HL-60 (cell line): ENCODE measurements at places on chromosomes 5 and 9.

DNA sequence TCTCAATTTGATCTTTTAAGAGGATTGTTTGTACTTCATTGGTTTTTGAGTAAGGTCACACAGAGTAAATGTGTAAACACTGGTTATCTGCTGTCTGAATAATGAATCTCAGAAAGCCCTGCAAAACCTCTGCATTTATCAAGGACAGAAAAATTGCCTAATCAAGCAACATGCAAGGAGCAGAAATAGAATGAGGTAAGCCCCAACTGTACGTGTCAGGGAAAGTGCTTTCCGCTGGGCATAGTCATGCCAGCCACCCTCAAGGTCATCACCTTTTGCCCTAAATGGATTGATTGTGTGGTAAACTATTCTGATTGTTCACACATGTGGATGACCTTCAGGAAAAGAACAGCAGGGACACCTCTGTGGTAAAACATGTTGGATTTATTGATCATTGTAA is 376.9 kb upstream of the KCNN2 start:
- no peak for DNase-seq

DNA sequence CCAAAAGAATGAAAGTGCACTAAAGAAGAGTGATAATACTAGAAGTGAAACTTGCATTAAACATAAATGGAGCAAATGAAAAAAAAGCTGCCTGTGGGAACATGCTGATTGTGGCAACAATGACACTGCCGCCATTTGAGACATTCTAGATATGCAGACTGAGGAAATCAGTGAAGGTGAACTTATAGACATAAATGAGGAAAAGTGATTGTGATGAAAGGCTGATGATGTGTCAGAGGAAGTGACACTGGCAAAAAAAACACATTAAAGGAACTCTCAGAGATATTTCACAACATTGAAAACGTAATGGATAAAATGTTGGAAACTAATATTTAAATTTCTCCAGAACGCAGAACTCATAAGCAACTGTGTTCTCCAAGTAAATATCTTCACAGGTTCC is 1.2 kb downstream of the ERCC8 start:
- no peak for DNase-seq

DNA sequence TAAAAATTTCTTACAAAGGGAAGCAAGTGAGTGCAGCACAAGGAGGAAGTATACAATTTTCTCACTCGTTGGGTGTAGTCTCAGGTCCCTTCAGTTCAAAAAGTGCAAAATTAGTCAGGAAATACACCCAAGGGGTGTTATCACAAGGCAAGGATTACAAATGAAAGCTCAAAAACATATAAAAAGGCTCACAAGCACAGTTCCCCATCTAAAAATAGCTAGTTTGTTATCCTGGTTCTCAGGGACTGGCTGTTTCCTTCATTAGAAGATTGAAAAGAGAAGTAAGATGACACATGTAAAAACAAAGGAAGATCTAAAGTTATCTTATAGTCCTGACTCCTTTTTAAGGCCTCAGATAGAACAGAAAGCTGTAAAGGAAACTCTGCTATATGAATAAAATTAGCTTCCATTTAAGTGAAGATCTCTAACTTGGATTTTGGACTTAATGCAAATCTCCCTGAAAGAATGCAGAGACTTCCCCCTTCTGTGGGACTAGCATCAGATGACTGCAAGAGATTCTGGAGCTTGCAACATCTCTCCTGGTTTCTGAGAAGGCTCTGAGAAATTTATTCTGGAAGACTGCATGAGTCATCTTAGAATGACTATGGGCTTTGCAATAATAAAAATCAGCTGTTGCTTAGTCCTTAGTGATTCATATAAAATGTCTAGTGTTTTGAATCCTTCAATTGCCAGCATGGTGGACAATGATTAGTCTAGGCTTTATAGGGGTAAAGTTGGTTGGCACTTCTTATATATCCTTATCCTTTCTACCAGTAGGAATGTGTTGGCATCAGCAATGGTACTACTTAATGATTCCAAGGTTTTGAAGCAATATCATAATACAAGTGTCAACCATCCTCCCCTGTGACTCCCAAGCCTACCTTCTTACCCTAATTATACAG is 25.4 kb downstream of the DAB2 start:
- peak; percentile 75 for DNase-seq

GRCh38 chr5:76565009-76565408 is 58.2 kb downstream of the F2RL2 start:
- DNase-seq = no peak

GRCh38 chr5:175253597-175253996 is 190.4 kb downstream of the DRD1 start:
- no peak for DNase-seq
